ENCODE measurements at places on chromosomes 5 and 9.
A peak's percentile ranks its signal among the peaks of the same experiment; 100 is the strongest.

DNA sequence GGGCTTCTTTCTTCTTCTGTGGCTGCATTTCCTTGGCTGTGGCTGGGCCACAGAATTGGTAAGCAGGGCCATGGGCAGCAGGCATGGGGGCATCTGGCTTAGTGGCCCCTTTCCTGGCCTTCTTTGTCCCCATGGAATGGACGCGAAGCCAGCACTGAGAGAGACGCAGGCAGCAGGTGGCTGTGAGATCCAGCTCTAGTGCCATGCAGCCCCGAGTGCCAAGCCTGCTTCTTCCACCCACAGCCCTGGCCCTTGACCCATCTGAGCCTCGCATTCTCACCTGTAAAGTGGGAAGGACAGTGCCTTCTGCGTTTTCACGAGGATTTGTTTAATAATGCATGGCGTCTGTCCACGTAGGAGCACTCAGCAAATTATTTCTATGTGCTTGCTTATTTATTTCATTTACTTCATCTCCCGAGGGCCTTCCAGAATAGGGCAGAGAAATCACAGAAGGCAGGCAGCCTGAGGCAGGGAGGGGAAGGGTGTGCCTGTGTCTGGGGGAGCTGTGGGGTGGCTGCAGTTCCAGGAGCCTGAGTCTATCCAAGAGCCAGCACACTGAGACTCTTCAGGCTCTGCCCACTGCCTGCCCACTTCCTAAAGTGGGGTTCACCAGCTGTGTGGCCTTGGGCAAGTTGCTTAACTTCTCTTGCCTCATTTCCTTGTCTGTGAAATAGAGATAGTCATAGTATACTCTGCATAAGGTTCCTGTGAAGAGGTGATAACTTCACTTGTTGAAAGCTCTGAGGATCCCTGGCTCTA lies 55.2 kb downstream of the NTNG2 start:
- DNase-seq = peak; percentile 71

DNA sequence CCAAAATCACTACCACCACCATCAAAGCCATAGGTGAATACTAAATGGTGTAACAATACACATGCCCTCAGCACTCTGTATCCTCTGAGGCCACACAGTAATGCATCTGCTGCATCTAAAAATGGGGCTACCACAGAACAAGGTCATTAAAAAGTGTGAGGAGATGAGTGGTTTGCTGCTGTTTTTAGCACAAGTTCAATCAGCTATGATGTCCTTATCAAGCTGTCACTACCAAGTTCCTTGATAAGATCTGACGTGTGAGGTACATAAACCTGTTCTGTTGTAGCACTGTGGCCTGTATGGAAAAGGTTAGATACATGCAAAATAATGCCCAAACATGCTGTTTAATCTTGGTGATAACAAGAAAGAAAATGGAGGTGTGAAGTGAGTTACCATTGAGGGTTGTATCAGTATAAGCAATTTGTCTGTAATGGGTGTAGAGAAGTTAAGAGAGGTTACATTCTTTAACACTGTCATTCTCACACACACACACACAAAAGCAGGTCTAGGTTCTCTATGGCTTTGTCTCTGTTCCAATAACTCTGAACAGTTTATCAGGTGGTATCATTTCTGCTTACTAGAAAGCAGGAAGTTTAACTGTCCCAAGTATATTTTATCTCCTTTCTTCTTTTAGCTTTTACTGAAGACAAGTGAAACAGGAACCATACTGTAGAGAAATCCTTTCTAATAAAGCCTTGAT lies 252.9 kb downstream of the CWC27 start:
- no peak for DNase-seq

DNA sequence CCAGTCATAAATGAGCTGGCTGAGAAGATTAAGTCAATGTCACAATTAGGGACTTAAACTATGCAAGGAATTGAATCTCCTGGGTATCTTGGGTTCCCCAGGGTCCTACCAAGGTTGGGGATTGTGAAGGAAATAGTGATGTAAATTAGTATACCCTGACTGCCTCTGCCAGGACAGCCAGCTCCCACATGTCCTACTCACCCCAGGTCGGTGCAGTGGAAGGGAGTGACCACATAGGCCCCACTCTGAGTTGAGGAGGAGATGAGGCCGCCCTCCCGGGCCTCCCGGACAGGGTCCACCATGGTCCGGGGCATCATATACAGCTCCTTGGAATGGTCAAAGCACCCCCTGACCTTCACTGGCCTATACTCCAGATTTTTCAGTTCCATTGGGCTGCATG lies 2.7 kb downstream of the SURF1 start:
- no peak for DNase-seq

DNA sequence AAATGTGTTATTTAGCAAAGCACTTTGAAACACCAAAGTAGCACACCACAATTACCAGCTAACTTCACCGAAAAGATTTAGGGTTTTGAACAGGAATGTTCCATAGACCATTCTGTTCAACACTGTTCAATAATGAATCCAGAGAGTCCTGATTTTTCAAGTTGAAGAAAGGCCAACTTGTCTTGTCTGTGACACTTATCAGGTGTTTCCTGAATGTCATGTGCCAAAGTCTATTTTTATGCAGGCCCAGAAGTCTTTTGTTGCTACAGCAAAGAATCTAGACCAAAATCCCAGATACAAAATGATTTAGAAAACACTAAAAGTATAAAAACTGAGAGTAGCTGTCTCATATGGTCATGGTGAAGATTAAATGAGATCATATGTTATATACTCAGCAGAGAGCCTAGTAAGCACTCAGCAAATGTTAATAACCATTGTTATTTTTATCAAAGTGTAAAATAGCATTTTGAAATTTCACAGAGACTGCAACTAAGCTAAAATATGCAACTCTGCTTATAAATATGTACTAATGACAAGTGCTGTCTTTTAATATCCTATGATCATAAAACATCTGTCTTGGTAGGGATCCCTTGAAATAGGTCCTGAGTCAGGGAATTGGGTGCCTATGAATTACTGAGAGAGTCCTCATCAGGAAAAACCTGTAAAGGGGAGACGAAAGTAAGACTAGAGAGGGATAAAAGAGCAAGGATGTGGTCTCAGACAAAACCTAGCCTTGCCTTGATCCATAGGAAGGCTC lies 122.4 kb upstream of the SLC12A2 start:
- DNase-seq = peak; percentile 10

DNA sequence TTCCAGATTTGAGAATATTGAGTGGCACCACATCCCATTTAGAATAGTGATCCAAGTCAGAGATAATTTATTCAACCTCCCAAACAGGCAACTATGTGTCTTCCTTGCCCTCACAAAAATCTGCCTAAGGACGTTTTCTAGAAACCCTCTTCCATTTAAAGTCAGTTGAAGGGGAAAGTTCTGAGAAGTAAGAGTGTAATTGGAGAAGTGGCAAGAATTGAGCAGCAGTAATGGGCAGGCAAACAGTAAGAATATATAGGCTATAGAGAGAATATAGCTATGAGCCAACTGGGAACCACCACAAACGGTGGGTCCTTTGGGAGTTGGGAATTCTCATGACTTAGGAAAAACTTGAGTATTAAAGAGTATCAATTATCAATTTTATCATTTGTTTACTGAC lies 31.1 kb upstream of the CETN3 start:
- DNase-seq = peak; percentile 27

DNA sequence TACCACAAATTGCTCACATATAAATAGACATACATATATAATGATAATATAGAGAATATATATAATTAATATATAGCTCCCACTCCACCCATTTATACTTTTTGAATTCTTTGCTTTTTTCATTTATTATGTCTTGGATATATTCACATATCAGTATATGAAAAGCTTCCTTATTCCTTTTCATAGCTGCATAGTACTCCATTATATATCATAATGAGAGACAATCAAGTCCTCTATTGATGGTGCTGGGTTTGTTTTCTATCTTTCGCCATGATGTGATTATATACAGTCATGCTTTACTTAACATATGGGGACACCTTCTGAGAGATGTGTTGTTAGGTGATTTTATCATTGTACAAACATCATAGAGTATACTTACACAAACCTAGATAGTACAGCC lies 51.6 kb upstream of the ELL2 start:
- no peak for DNase-seq

- no peak for DNase-seq
Measured at GRCh38 chr9:79667120-79667519, 95.4 kb downstream of the TLE4 start.

Measured in Kasumi-1 (cell line).